Pancreas (tissue), 10 donors: ENCODE measurements at places on chromosomes 3 and 15. TPM values are rescaled to one million over a fixed set of nuclear protein-coding genes. Genes with fewer than 3 reads are reported as not detected.

The SPESP1 gene
- polyA plus RNA-seq, result 0.80 TPM

The ERICH6 gene
- not detected for polyA plus RNA-seq

The CPN2 gene
- polyA plus RNA-seq, result not detected

The MME gene
- 0.45 TPM for polyA plus RNA-seq

DNA sequence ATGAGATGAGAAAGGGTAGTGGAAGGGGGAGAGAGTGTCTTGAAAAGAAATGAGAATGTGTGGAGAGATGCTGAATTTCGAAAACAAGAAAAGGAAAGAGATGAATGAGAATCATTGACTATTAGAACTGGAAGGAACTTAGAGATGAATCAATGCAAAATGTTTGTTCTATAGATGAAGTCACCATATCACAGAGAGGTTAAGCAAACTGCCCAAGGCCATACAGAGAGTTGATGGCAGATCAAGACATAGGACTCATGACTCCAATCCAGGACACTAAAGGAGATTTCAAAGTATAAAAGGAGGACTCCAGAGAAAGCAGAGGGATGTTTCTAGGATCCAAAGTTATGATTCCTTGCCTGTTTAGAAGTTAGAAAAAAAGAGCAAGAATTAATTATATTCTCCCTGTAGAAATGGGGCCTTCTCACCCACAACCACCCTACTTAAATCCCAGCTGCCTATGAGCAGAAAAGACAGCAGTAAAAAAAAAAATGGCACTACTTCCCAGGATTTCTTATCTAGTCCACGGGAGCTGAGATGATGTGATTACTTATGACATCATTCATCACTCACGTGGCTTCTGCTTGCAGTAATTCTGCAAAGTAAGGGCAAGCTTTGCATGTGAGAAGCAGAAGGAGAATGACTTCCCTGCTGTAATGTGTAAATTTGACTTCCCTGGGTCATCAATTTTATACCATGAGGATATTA lies 210.8 kb upstream of the MRPL3 start:
- DNase-seq, result no peak

GRCh38 chr3:166560253-166560652 lies 723.0 kb upstream of the BCHE start:
- no peak for DNase-seq

GRCh38 chr3:145939431-145939830 lies 221.6 kb downstream of the PLOD2 start:
- no peak for DNase-seq

GRCh38 chr3:64533617-64534317 lies 154.0 kb downstream of the ADAMTS9 start:
- DNase-seq, result peak; percentile 86

DNA sequence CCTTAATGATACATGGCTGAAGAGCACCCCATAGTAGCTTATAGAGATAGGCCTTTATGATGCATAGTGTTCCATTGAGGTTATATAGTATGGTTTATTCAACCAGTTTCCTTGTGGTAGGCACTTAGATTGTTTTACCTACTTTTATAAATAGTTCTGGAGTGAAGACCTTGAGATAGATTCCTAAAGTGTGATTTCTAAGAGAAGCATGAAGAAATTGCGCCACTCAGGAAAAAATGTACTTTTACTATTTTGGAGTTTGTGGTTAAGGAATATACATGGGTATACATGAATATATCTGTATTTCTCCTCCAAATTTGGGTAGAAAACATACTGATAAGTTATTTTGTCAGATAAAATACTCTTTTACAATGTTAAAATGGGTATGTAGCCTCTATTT lies 70.5 kb downstream of the CHD2 start:
- DNase-seq, result no peak

GRCh38 chr3:155232605-155233004 lies 60.9 kb downstream of the STRIT1 start:
- peak; percentile 69 for DNase-seq

GRCh38 chr15:86885616-86886015 lies 805.9 kb downstream of the AGBL1 start:
- no peak for DNase-seq
